H1 (cell line): ENCODE measurements at places on chromosomes 3 and 15. TPM values are rescaled to one million over a fixed set of nuclear protein-coding genes. Genes with fewer than 3 reads are reported as not detected.

- DNase-seq, result no peak
Measured at GRCh38 chr3:26522919-26523318, 99.7 kb upstream of the LRRC3B start.

Gene TRAT1
- not detected in 2 replicates for total RNA-seq

DNA sequence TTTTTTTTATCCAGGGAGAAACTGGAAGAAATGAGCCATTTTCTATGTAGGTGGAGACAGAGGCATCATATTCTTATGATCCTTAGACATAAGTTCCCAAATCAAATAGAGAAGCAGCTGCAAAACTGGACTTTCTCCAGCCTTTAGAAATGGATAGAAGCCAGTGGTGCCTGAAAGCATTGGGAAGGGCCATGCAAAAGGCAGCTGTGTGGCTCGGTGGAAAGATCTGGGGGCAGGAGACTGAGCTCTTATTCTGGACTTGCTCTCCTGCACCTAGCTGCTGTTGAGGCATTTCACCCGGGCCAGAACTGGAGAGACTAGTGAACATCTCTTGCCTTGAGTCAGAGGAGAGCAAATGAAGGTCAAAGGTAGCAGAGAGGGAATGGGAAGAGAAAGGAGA lies 73.1 kb downstream of the TFG start:
- DNase-seq, result no peak

Gene SERINC4
- not detected in 2 replicates for total RNA-seq

- DNase-seq, result no peak
Measured at GRCh38 chr15:88454236-88454635, 13.0 kb downstream of the MRPL46 start.

DNA sequence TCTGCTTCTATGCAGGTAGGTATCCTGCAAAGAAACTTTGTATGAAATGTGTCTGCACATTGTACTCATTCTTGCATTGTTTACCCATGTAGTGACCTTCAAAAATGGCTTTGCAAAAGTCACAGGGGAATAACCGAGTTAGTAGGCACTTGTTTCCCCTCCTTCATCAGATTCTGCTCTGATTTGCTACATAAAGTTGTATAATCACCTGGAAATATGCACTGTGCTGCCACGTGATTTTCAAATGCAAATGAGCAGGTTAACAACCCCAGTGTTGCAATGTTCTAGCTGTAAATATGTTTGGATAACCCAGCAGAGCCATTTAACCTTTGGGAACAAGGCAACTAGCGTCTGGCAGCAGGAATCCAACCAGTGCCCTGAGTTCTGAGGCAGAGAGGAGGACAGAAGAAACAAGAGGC lies at the start of gene KNG1:
Gene KNG1 (plus strand): TSS at position 321 of the 419 bp plus-strand sequence. CDS start 184 bp downstream, outside the sequence.
- DNase-seq, result no peak

GRCh38 chr3:5272387-5272786 lies 84.9 kb downstream of the EDEM1 start:
- no peak for DNase-seq

GRCh38 chr15:46681901-46682300 lies 1035.4 kb upstream of the SEMA6D start:
- no peak for DNase-seq

- DNase-seq, result no peak
Measured at GRCh38 chr3:101158374-101158773, 162.0 kb downstream of the IMPG2 start.

Gene MKRN2OS
- total RNA-seq, result 0.41 TPM in 1 of 2 replicates, not detected in the other

DNA sequence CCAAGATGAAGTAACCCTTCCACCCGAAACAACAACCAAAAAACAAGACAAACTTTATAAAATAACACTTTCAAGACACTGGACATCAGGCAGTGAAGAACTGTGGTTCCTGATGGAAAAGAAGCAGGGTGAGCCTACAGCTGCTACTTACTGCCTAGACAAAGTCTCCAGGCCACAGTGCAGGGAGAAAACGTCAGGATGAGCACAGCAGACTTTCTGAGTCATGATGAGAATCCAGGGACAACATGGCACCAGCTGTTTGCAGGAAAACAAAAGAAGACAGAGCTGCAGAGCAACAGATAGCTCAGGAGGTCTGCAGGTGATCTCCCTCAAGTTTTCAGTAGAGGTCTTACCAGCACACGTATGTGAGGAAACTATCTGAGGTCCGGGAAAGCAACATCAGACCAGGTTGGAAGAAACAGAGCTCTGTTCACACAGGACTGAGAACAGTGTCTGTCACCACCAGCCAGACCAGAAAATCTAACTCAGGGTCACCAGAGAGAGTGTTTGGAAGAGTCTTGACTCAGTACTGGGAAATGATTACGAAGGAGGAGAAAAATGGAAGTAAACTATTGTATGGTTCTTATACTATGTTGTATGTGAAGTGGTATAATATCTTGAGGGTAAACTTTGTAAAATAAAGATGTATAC lies 108.9 kb downstream of the ANO10 start:
- DNase-seq, result no peak

DNA sequence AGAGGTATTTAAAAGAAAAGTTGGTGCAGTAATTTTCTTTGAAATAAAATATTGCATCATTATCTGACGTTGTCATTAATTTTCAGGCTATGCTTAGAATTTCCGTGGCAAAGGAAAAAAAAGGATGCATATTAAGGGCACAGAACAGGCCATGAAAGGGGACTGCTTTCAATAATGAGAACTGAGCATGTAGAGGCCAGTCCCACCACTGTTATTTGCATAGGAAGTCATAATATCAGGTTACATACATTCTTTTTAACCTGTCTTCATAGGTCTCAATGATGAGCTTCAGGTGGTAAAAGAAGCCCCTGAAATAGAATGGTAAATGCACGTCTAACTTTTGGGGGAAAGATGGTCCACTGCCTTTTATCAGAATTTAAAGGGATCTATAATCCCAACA lies 272.1 kb upstream of the ALCAM start:
- no peak for DNase-seq

GRCh38 chr3:182183716-182184430 lies 472.1 kb downstream of the SOX2 start:
- no peak for DNase-seq

DNA sequence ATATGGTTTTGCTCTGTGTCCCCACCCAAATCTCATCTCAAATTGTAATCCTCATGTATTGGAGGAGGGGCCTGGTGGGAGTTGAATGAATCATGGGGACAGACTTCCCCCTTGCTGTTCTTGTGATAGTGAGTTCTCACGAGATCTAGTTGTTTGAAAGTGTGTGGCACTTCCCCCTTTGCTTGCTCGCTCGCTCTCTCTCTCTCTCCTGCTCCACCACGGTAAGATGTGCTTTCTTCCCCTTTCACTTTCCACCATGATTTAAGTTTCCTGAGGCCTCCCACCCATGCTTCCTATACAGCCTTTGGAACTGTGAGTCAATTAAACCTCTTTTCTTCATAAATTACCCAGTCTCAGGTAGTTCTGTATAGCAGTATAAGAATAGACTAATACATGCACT lies 60.7 kb downstream of the GSK3B start:
- no peak for DNase-seq

DNA sequence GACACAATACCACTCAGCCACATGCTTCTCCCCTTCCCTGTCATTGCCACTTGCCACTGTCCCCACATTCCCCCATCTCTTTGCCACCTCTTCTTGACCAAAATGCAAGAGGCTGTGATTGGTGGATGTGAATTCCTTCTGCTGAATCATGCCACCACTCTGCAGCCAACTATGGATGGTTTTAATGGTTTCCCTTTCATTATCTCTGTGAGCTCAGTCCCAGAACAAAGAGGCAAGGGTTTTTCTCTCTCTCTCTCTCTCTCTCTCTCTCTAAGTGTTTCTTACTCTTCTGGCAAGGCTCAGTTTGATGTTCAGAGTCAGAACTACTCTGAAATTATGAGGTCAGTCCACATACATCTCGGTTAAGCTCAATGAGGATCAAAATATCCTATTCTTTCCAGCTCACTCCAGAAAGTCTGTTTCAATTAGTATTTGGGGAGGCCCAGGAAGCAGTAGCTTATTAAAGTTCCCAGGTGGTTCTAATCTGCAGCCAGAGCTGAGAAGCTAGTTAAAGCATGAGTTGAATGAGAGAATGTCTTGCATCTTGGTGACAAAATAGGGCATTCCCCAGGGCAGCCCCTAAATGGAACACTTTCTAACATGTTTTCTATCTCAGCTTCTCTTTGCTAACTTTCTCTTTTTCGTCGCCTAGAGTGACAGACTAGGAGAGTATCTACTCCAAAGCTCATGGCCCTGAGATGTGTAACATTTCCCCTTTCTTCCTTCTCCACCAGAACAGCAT lies 8.5 kb upstream of the ILDR1 start:
- DNase-seq, result no peak

GRCh38 chr15:79067072-79067833 lies 23.3 kb downstream of the RASGRF1 start:
- DNase-seq, result no peak

DNA sequence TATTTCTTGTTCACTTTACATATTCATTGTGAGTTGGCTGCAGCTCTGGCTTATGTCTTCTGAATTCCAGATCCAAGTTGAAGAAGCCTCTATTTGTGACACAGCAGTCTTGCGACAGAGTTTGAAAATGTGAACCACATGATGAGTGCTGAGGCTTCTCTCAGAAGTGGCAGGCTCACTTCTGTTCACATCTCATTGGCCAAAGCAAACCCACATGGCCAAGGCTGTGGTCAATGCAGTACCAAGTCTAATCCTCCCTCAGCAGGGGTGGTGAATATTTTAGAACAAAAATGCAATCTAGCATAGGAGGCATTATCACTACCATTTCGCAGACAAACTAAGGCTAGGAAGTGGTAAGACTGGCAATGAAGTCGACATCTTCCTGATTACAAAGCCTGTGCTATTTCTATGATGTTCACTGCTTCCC lies 45.2 kb downstream of the CDCP1 start:
- DNase-seq, result no peak

GRCh38 chr3:170228093-170228766 lies 6.0 kb downstream of the PRKCI start:
- no peak for DNase-seq

Gene ATP10A
- total RNA-seq, result 2.8 and 3.4 TPM in 2 replicates

Gene SCN5A
- total RNA-seq, result 11.4 and 16.5 TPM in 2 replicates

DNA sequence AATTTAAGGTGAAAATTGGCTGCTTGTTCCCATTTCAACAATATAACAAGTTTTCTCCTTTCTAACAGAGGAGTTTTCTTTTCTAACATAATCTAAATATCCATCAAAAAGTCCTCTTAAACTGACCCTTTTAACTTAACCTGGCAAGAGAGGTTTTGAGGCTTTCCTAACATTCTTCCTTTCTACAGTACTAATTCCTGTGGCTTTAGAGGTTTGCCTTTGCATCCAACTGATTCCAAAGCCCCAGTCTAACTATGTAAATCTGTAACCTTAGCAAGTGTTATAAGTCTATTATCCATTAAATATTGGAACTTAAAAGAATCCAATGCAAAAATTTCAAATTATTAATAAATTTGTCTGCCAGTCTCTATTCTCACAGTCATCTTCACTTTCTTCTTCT lies 134.1 kb downstream of the ISL2 start:
- no peak for DNase-seq

DNA sequence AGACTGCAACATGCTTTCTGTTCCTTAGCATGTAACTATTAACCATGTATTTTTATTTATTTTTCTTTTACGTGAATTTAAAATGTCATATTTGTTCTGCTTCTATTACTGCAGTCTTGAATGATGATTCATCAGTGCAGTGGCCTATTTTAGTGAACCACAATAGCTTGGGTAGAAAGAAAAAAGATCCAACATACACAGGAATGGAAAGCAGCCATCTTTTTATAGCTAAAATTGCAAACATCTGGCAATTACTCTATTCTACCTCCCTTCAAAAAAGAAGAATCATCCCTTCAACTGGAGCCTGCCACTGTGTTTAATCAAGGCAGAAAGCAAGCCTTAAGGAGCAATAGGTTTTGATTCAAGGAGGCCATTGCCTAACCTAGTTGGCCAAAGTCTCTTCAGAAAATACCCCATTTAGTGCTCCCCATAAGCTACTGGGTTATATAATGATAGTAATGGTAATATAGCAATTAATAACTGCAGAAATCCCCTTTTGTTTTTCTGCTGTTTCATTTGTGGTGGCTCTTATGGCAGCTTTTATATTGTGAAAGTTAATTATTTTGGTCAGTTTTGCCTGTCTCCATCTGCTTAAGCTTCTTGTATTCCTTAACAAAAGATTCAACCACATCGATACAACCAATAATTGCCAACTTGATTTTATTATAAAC lies 267.3 kb downstream of the LPP start:
- no peak for DNase-seq

Gene MRAS
- 15.6 and 16.2 TPM in 2 replicates for total RNA-seq

Gene ALG1L2
- 1.2 and 1.7 TPM in 2 replicates for total RNA-seq

- no peak for DNase-seq
Measured at GRCh38 chr15:40928821-40929659, at the start of gene DLL4. TSS of gene DLL4 (plus strand) at chr15:40929340. CDS start at chr15:40929669, 329 bp downstream.

GRCh38 chr3:8338424-8338823 lies 163.2 kb upstream of the LMCD1 start:
- no peak for DNase-seq

Gene HTR3C
- not detected in 2 replicates for total RNA-seq

DNA sequence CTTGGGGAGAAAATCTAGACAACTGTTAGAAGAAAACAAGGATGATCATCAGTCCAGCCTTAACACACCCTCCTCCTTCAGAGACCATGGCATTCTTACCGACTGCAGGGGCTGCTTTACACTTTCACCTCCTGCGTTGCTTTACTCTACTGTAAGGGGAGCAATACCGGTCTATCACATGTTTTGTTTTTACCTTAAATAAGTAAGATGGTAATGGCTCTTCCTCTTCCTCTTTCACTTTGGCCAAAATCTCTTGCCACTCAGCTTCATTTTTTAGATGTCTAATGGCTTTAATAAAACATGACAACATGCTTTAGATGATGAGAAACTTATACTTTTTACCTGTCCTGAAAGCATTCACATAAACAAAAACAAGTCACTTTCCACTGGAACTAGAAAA lies 33.4 kb upstream of the STIMATE start:
- DNase-seq, result no peak

DNA sequence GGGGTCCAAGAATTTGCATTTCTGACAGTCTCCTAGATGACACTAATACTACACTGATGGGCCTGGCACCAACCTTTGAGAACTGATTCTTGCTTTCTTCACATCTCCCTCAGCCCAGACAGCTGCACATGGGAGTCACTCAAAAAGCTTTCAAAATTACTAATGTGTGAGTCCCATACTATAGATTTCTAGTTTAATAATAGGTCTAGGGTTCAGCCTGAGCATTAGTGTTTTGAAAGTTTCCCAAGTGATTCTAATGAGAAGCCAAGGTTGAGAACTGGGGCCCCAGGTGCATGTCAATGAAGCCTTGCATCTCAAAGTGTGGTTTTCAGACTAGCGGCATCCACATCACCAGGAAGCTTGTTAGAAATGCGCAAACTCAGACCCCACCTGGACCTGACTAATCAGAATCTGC lies 159.9 kb upstream of the CMC1 start:
- DNase-seq, result no peak

GRCh38 chr3:161217496-161217895 lies 3.6 kb upstream of the NMD3 start:
- DNase-seq, result no peak

GRCh38 chr15:67820122-67820991 lies 5.0 kb upstream of the SKOR1 start:
- no peak for DNase-seq

GRCh38 chr15:41575282-41575681 lies 16.3 kb downstream of the TYRO3 start:
- no peak for DNase-seq

Gene MGLL
- 0.34 and 0.75 TPM in 2 replicates for total RNA-seq
